ENCODE measurements at places on chromosomes 13 and 19.

- DNase-seq, result no peak
Observed at GRCh38 chr19:13938301-13939064, at the start of gene PODNL1. Gene PODNL1 (minus strand): TSS chr19:13938417. CDS start chr19:13938181, 236 bp downstream.

- no peak for DNase-seq
Observed at GRCh38 chr19:55071129-55071502, 4.6 kb upstream of the EPS8L1 start.

DNA sequence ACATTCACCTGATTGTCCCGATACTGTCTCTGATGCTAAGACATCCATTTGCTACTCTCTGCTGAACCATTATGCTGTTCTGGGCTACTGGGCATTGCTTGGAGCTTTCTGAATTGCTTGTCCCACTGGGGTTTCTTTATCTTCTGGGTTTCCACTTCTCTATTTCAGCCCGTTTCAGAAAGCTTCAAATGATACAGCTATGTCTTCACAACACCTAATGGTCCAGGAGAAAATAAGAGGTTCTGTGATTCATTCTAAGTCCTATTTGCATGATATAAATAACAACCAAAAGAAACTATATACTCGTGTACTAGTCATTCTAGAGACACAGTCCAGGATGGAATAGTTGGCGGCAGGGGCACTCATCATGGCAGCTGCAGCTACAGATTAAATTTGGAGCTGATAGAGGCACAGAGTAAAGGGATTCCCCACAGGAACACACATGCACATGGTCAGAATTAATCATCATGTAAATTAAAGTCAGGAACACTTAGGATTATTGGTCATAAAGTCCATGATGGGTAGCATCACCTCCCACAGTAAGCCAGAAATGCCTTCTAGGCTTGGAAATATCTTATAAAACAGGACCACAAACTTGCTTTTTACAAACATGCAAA is 33.3 kb upstream of the SCEL start:
- DNase-seq, result no peak

DNA sequence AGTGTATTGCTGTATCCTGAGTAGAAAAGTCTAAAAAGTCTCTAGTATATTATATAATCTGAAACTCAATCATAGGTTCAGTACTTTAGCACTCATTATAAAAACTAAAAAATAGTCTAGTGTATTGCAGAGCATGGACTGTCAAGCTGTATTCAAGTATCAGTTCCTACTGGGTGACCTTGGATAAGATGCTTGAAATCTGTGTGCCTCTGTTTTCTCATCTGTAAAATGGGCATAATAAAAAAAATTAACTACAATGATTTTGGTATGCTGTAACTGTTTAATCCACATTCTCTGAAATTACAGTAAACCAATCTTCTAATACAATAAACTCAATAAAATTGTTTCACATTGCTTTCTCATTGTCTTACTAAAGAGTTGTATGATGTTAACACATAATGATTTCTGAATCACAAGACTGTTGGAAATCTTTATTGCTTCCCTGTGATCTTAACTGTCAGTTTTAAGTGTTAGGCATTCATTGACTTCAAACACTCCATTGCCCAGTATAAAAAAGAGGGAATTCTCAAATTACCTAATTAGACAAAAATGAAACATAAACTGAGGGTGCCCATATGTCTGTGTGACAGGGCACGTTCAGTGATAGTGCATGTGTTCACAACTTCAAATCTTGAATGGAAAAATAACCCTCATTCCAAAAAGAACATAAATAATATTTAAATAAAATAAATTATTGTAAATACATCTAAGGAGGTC is 2.2 kb downstream of the STARD13 start:
- no peak for DNase-seq

- DNase-seq, result no peak
Observed at GRCh38 chr13:50682002-50682401, 161.5 kb downstream of the DLEU7 start.

GRCh38 chr13:75635828-75636435 is at the start of gene LMO7:
Gene LMO7 (plus strand): TSS chr13:75636330. CDS start chr13:75636658, 328 bp downstream.
- DNase-seq, result no peak

DNA sequence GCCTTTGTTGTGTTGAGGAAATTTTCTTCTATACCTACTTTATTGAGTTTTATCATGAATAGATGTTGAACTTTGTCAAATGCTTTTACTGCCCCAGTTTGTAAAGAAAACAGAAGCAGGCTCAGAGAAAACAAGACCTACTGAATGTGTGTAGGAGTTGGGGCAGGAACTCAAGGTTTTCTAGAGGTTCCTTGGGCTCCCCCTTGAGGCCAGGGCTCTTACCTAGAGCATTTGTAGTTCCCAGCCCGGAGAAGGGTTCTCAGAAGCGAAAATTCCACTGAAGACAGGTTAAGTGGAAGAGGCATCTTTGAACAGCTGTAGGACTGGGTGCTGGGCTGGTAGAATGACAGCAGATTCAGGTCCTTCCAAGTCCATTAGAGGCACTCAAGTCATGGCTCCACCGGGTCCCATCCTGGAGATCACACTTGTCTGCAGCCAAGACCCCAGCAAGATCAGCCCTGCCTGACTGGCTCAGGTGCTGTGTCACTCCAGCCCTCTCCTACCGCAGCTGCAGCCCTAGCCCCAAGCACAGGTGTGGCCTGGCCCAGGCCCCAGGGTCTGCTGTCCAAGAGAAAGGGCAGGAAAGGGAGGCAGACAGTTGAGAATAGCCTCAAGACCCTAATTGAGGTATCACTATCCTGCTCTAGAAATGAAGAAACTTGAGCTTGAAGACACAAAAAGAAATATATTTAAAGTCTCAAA is 425.5 kb downstream of the PCDH20 start:
- DNase-seq, result no peak

DNA sequence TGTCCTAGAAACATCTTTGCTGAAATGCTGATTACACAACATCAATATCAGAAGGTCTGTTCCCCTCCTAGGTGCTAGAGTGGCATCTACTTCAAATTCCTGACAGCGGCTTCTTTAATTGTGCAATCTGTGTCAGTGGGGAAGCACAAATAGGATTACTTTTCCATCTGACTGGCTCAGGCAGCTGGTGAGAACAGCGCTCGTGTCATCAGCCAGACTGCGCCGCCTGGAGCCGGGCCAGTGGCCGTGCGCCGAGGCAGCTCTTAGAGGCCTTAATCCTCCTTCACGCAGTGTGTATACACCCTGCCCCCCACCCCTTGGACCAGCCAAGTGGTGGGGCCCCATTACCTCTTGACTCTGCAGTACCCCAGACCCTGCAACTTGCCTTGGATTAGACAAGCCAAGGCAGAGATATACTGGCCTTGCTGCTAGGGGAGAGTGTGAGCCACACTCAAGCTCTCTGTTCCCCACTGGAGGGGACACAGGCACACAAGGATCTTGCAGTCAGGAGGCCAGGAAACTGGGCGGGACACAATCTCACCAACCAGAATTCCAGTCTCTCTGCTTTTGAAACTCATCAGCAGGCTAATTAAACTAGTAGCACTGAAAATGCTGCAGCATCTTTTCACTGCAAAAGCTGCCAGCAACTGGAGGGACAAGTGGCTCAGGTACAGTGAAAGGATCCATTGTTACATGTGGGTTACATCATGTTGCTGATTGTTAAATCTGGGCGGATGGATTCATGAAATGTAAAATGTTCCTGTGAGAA is 48.9 kb upstream of the EPHX3 start:
- peak; percentile 80 for DNase-seq

- DNase-seq, result no peak
Observed at GRCh38 chr19:44878120-44878865, 12.8 kb upstream of the TOMM40 start.

GRCh38 chr13:113035213-113035800 is 66.3 kb downstream of the MCF2L start:
- no peak for DNase-seq

- no peak for DNase-seq
Observed at GRCh38 chr13:29583073-29583785, 12.3 kb downstream of the SLC7A1 start.

DNA sequence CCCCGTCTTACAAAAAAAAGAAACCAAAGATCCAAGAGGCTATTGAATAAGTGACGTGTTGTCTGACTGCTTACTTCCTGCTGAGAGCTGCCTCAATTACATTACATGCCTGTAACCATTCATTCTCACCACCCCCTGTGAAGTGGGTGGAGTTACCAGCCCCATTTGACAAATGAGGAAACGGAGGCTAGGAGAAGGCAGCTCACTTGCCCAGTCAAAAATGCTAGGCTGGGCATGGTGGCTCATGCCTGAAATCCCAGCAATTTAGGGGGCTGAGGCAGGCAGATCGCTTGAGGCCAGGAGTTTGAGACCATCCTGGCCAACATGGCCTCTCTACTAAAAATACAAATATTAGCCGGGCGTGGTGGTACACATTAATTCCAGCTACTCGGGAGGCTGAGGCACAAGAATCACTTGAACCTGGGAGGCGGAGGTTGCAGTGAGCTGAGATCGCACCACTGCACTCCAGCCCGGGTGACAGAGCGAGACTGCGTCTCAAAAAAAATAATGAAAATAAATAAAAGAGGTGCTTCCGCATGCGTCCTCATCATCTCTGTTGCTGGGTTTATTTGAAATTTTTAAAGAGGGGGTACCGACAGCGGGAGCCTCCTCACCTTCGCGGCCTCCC is 499 bp downstream of the LSM7 start:
- DNase-seq, result peak; percentile 49

- no peak for DNase-seq
Observed at GRCh38 chr19:3914199-3914598, 18.7 kb upstream of the NMRK2 start.

DNA sequence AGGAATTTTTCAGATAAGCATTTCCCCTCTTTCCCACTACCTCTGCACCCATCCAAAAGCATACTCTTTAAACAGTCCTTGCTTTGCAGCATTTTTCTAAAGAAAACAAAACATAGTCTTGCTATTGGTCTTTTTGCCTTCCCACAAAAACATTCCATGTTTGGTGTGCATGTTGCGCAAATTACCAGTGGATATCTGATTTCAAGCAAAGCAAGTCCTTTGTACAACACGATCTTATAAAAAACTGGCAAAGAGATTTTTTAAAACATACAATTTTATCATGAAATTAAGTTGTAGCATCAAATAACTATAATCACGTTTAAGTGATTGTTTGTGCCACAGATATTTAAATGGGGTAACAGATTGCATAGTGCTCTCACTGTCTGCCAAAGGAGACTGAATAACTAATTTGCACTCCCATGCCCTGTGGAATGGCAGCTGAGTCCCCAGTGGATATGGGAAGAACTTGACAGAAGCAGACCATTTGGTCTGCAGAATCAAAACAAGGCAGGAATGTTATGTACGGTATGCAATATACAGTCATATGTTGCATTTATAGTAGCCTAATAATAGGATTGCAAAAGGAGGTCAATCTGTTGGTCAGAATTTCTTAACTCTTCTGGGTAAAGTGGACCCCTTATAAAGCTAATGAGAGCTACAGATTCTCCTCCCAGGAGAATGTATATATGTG is 285.7 kb downstream of the TBC1D4 start:
- DNase-seq, result no peak

- no peak for DNase-seq
Observed at GRCh38 chr13:111253365-111253872, 67.0 kb upstream of the TEX29 start.

DNA sequence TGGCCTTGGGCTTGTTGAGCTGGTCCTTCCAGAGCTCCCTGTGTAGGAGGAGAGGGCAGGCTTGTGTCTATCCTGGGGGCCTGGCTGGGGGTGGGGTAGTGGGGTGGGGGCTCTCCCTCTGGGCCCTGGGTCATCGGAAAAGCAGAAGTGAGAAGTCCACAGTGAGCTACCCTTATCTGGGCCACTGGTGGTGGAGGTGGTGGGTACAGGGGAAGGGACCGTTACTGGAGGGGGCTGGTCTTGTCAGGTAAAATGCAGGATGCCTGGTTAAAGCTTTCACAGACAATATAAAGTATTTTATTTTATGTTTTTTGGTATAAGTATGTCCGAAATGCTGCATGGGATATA is 342 bp upstream of the SIGLEC10 start:
- no peak for DNase-seq

DNA sequence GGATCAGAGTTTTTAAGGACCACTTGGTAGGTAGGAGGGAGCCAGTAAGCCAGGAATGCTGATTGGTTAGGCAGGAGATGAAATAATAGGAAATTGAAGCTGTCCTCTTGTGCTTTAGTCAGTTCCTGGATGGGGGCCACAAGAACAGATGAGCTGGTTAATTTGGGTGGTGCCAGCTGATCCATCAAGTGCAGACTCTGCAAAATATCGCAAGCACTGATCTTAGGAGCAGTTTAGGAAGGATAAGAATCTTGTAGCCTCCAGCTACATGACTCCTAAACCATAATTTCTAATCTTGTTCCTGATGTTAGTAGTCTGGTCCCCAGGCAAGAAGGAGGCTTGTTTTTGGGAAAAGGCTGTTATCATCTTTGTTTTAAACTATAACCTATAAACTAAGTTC is 117.9 kb upstream of the GPR12 start:
- DNase-seq, result no peak

DNA sequence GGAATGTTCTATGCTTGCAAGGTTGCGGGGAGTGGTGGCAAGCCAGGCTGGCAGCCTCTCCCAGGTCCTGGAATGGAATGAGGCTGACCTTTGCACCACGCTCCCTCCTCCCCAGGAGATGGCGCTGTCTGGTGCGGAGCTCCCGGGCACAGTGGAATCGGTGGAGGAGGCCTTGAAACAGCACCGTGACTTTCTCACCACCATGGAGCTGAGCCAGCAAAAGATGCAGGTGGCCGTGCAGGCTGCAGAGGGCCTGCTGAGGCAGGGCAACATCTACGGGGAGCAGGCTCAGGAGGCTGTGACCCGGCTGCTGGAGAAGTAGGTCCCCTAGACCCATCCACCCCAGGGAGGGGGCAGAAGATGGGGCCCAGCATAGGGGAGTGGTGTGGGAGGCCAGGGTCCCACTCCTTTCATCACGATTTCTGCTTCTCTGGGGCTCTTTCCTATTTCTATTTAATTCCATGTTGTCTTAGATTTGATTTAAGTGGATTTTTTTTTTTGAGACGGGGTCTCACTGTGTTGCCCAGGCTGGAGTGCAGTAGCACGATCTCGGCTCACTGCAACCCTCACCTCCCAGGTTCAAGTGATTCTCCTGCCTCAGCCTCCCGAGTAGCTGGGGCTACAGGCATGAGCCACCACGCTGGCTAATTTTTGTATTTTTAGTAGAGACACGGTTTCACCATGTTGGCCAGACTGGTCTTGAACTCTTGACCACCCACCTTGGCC is 53.2 kb upstream of the SHKBP1 start:
- DNase-seq, result peak; percentile 79

DNA sequence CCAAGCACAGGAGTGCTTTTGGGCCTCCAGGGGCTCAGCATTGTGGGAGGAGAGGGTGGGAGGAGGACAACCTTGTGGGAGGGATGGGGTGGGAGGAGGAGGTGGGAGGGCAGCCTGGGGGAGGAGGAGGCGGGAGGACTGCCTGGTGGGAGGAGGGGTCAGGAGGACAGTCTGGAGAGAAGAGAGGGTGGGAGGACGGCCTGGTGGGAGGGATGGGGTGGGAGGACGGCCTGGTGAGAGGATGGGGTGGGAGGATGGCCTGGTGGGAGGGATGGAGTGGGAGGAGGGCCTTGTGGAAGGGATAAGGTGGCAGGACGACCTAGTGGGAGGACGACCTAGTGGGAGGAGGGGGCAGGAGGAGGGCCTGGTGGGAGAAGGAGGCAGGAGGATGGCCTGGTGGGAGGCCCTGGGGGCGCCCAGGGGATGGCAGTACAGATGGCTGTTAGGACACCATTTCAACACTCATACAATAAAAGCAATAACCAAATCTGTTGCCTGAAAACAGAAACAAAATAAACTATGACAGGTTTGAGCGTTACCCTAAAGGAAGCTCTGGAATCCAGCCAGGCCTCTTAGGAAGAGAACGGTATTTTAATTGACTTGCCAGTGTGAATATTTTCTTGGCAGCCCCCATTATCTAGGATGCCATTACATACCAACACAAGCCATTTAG is 63.7 kb downstream of the CRYL1 start:
- DNase-seq, result no peak
